ENCODE measurements at places on chromosomes 5 and 9.

GRCh38 chr9:122226758-122227574 lies 1.8 kb downstream of the LHX6 start:
- DNase-seq, result no peak

DNA sequence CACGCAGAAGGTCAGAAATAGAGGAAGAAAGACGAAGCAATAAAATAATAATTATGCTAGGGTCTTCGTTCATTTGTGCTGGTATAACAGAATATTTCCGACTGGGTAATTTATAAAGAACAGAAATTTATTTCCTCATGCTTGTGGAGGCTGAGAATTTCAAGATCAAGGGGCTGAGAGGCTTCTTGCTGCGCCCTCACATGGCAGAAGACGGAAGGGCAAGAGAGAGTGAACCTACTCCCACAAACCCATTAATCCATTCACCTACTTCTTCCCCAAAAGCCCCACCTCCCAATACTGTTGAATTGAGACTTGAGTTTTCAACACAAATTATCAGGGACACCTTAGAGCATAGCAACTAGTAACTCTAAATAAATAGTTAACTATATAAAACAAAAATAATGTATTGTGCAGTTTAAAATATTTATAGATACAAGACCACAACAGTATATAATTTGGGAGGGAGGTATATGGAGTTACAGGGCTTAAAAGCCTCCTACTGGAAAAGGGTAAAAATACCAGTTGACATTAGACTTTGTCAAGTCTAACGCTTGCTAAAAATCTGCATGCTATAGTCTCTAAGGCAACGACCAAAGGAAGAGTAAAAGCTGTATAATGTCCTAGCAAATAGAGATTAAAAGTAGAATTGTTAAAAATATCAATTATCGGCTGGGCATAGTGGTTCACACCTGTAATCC lies 40.3 kb upstream of the NAA35 start:
- peak; percentile 10 for DNase-seq

- no peak for DNase-seq
Observed at GRCh38 chr9:38130724-38131123, 61.7 kb upstream of the SHB start.

GRCh38 chr5:56147659-56148230 lies 85.4 kb downstream of the ANKRD55 start:
- no peak for DNase-seq

GRCh38 chr9:117677572-117677971 lies 26.6 kb upstream of the TLR4 start:
- no peak for DNase-seq

DNA sequence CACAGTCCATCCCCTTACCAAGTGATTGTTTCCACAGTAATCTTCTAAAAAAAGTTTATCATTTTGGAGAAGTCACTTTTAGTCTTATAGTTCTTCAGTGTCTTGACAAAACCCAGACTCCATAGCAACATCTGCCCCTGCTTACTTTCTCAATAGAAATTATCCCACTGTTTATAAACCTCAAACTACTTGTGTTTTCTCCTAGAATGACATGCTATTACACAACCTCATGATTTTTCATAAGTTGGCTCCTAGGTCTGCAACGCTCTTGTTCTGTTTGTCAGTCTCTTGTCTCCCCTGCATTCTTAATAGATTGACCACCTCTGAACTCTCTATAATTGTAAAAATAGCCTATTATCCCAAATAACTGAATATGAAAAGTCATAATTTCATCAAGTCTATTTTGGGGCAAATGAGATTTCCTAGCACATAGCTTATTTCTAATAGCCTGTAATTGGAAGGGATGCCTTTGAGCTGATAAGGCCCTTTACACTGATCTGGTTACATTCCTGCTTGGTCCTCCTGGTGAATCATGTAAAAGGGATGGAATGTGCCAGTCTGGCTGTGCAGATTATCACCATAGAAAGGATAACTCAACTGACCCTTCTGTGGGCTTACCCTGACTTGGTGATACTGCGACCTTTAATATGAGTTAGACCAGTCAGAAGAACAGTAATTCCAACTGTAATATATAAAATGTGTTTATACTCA lies 69.6 kb downstream of the CHSY3 start:
- DNase-seq, result no peak

GRCh38 chr5:95824747-95825146 lies 2.2 kb upstream of the GLRX start:
- DNase-seq, result no peak

DNA sequence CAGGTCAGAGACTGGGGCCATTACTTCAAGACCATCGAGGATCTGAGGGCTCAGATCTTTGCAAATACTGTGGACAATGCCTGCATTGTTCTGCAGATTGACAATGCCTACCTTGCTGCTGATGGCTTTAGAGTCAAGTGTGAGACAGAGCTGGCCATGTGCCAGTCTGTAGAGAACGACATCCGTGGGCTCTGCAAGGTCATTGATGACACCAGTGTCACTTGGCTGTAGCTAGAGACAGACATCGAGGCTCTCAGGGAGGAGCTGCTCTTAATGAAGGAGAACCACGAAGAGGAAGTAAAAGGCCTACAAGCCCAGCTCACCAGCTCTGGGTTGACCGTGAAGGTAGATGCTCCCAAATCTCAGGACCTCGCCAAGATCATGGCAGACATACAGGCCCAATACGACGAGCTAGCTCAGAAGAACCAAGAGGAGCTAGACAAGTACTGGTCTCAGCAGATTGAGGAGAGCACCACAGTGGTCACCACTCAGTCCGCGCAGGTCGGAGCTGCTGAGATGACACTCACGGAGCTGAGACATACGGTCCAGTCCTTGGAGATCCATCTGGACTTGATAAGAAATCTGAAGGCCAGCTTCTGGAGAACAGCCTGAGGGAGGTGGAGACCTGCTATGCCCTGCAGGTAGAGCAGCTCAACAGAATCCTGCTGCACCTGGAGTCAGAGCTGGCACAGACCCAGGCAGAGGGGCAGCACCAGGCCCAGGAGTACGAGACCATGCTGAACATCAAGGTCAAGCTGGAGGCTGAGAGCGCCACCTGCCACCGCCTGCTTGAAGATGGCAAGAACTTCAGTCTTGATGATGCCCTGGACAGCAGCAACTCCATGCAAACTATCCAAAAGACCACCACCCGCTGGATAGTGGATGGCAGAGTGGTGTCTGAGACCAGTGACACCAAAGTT lies 9.3 kb downstream of the NIPBL start:
- no peak for DNase-seq

DNA sequence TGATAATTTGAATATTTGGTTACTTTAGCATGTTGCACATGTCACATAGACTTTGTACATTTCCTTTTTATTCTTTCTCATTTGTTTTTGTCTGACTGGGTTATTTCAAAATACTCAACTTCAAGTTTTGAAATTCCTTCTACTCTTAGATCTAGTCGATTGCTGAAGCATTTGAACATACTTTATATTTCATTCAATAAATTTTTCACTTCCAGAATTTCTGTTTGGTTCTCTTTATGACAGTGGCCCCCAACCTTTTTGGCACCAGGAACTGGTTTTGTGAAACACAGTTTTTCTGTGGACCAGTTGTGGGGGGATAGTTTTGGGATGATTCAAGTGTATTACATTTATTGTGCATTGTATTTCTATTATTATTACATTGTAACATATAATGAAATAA lies 119.8 kb downstream of the COX7C start:
- DNase-seq, result no peak

DNA sequence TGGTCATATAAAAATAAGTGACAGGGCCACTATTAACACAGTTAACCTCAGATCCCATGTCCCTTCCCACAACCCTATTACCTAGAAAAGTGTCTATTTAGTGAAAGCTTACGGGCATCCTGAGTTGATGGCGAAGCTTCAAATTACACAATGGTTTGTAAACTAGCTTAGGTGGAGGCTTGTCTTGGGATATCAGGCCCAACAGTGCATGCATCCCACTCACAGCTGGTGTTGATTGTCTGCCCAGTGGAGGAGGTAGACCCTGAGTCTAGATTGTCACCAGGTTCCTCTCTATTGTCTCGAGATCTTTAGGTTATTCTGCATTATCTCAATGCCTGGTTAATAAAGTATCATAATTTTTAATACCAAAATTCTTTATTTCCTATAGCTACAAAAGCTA lies 30.4 kb downstream of the PRELID2 start:
- DNase-seq, result no peak

GRCh38 chr9:132235894-132236661 lies 74.2 kb downstream of the NTNG2 start:
- DNase-seq, result peak; percentile 75

GRCh38 chr5:139050432-139050831 lies 147.7 kb downstream of the SIL1 start:
- no peak for DNase-seq

DNA sequence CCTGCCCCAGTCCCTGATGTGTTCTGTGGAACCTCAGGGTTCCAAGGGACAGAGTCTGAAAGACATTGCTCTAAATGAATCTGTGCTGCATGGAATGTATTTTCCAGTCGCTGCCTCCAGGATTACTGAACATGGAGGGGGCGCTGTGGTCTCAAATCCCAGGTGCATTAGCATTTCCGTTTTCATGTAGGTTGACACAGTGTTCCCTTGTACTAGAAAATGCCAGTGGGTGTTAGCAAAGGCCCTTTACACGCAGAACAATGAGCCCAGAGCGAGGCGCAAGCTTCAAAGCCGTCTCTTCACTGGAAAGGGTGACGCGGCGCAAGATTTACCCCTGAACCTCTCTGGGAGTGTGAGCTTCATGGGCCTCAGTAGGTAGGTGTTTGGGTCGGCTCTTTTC lies 308.3 kb downstream of the SLIT3 start:
- DNase-seq, result no peak

DNA sequence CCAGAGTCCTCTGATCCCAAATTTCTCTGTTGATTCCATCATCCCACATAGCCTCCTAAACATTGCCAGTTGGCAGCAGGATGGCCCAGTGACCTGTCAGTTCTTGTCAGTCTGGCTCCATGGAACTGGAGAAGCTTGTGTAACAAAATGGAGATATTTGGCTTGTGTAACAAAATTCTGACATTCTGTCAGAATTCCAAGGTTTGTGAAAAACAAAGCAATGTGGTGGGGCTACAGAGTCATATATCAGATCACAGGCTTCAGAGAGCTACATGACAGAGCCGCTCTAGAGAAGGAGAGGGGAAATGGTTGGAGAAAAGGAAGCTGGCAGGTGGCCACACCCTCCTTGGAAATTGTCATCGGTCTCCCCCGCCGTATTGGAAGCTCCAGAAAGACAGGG lies 75.4 kb upstream of the MAN2A1 start:
- DNase-seq, result no peak

DNA sequence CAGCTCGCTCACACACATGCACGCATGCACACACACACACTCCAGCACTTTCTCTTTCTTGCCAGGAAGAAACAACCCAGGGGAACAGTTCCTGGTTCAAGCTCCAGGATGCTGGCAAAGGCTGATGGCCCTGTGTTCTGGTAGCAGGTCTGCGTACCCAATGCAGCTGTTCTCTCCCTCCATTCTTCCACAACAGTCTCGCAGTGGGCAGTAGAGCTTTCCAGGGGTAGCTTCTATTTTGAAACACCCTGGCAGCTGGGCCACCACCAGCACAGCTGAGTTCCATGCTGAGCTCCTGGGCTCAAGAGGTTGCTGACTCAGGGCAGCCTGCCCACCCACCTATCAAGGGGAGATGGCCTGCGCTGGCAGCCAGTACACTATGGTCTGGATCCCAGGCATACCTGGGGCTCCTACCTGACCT lies 4.7 kb downstream of the VDAC1 start:
- DNase-seq, result no peak

DNA sequence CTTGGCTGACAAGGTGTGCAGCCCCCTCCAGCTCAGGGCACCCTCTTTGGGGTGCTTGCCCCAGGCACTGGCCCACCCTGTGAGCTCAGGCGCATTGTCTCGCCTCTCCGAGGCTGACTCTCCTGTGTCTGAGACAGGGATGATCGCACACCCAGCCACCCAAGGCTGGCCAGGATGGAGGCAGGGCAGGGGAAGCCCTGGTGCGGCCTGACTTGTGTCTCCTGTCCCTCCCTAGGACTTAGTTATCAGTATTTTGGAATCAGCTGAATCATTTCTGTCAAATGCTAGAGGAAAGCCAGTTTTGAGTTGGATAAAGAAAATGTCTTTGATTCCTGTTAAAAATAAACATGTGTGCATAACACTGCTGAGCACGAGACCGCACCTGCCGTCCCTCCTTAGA lies 2.5 kb upstream of the DBH start:
- no peak for DNase-seq

DNA sequence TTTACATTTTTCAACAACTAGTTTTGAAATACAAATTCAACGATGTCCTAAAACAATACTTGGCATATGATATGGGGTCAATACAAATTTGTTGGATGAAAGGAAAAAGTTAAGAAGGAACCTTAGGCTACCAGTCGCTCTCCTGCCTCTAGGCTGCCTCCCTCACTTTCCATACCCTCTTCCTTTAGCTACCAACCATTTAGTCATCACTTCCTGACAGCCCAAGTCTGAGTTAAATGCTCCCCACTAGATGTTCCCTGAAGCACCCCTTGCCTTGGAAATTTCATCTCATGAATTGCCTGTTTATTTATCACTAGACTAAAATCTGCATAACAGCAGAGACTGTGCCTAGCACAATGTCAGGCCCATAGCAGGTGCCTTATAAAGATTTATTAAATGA lies 2.7 kb upstream of the LARS1 start:
- DNase-seq, result no peak

DNA sequence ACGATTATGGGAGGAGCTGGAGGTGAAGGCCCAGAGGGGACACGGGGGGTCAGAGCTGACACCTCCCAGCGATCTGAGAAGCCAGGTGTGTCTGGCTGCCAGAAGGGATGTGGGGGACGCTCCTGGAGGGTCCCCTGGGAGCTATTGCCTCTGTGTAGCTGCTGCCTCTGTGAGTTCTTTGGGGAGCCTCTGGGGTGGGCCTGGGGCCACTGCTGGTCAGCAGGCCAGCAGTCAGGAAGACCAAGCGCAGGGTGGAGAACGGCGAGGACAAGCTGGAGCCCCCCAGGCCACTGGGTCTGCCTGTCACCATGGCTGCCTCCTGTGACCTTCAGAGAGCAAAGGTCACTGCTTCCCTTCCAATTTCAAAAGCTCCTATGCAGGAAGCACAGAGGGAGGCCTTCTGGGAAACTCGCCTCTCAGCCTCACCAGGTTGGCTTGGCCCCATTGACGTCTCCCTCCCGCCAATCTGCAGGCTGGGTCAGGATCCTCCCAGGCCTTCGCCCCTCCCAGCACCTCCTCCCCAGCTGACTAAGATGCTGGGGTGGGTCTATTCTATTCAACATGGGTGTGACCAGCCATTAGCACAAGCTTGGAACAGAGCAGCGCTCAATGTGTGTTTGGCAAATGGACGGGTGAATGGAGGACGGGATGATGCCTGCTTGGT lies 126.4 kb downstream of the GAPVD1 start:
- no peak for DNase-seq

All from CD4-positive, alpha-beta memory T cell (primary cell).